ENCODE measurements at places on chromosomes 11 and 22. TPM values are rescaled to one million over a fixed set of nuclear protein-coding genes. Genes with fewer than 3 reads are reported as not detected.
A peak's percentile ranks its signal among the peaks of the same experiment; 100 is the strongest.

DNA sequence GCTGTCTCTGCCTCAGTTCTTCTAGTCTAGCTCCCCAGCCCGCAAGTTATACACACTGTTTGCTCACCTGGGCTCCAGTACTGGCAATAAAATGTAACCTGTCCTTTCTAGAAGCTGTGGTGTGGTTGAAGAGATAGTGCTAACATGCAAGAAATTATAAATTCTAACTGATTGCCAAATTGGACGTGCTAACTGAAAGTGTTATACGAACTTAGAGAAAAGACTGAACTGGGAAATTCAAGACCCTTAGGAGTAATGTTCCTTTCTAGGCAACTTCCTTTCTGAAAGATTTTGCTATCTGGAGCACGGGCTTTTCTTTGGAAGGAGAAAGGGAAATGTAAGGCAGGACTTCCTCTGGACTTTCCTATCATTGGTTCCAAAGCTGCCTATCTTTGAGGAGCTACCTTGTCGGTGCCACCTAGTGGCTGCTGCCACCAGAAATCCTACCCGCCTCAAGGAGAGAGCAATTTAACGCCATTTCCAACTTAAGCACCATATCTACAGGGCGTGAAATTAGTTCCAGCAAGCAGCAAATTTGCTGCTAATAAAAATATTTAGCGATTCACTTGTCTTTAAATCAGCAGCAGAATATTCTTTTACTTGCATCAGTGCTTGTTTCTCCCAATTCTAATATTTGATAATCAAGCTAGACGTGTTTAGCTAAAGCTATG is 12.7 kb upstream of the TMEM218 start:
- DNase-seq = peak; percentile 79
- H3K4me3 ChIP-seq = no peak overlapping the region
- H3K36me3 ChIP-seq = no peaks in the 10 kb centered on the region
- no peaks in the 10 kb centered on the region for H3K4me1 ChIP-seq
- no peaks in the 10 kb centered on the region for H3K27me3 ChIP-seq

- no peak overlapping the region for H3K27ac ChIP-seq
- no peak overlapping the region for H3K4me3 ChIP-seq
- peaks cover 8% of the 10 kb centered on the region for H3K4me1 ChIP-seq
- DNase-seq = peak; percentile 89
- H3K27me3 ChIP-seq = no peaks in the 10 kb centered on the region
- H3K36me3 ChIP-seq = 0 out of 2 replicates have a peak, but pooled peaks cover 5% of the 10 kb centered on the region
These were observed 97.3 kb upstream of the AKIP1 start for GRCh38 chr11:8813658-8814057.

DNA sequence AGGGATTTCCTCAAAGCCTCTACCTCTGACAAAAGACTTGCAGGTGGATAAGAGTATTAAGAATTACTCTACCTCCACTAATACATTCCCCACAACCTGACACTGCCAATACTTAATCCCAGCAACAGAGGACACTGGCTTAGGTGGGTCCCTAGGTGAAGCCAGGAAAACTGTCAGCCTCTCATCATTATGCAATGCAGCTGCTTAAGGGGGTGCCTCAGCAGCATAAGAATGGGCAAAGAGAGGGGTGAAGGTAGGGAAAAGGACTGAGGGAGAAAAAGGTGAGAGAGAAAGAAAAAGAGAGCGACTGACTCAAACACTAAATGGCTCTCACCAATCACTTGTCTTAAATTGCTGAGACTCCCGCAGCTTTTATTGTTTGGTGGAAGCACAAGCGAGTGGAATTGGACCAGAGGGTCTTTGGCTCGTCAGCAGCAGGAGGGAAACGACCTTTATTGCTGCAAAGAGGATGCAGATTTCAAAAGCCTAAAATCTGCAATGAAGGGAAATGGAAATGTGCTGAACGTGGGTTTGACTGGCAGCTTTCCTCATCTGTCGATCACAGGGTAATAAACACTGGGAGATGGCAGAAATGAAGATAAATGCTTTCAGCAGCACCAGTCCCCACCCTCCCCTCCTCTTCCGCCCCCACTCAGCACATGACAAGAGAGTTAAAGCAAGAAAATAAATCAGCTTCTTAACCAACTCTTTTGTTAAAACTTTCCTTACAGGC is 64.9 kb upstream of the CHRM4 start:
- no peak overlapping the region for H3K4me3 ChIP-seq
- no peaks in the 10 kb centered on the region for H3K27me3 ChIP-seq
- H3K27ac ChIP-seq = no peak overlapping the region
- peaks cover 9% of the 10 kb centered on the region for H3K4me1 ChIP-seq
- DNase-seq = no peak

GRCh38 chr11:90326647-90327046 is 103.8 kb upstream of the CHORDC1 start:
- H3K36me3 ChIP-seq = no peaks in the 10 kb centered on the region
- no peaks in the 10 kb centered on the region for H3K27me3 ChIP-seq
- H3K27ac ChIP-seq = no peak overlapping the region
- no peak for DNase-seq

DNA sequence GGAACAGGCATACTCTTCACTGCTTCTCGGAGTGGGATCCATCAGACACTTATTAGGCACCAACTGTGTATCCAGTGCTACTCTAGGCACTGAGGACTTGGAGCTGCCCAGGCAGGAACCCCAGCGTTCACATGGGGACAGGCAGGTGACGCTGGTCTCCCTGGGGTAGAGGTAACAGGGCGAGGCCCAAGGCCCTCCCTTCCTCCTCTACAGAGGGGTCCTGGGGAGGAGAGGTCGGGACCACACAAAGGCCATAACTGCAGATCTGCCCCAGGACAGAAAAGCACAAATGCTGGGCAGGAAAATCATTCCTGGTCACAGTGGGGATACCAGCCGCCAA is 262.2 kb downstream of the BRD1 start:
- no peaks in the 10 kb centered on the region for H3K36me3 ChIP-seq
- no peak overlapping the region for H3K27ac ChIP-seq
- H3K4me1 ChIP-seq = no peaks in the 10 kb centered on the region
- DNase-seq = peak; percentile 3
- no peaks in the 10 kb centered on the region for H3K27me3 ChIP-seq
- no peak overlapping the region for H3K4me3 ChIP-seq

GRCh38 chr11:46210133-46210636 is 67.3 kb upstream of the CREB3L1 start:
- no peak for DNase-seq
- no peaks in the 10 kb centered on the region for H3K4me1 ChIP-seq
- no peaks in the 10 kb centered on the region for H3K27me3 ChIP-seq
- H3K27ac ChIP-seq = no peak overlapping the region
- no peak overlapping the region for H3K4me3 ChIP-seq

- peak; percentile 12 for DNase-seq
- no peaks in the 10 kb centered on the region for H3K36me3 ChIP-seq
- H3K27me3 ChIP-seq = no peaks in the 10 kb centered on the region
- H3K4me3 ChIP-seq = no peak overlapping the region
- peaks cover 13% of the 10 kb centered on the region for H3K4me1 ChIP-seq
These were observed 48.7 kb downstream of the IGLL1 start for GRCh38 chr22:23531283-23531956.

DNA sequence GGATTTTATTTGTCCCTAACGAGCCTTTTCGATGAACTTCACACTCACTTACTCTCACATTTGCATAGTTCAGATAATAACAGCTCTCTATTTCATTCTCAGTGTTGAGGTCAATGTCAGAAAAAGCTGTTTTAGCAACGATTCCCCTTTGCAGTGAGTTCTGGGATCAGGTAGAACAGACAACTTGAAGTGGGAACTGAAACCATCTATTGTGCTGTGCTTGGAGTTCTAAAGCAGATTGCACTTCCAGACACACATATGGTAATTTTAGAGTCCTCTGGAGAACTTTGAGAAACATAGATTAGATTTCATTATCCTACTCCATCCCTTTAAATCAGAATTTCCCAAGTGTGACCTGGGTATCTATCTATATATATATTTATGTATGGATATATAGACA is 124.6 kb upstream of the BLID start:
- no peaks in the 10 kb centered on the region for H3K27me3 ChIP-seq
- no peaks in the 10 kb centered on the region for H3K36me3 ChIP-seq
- DNase-seq = no peak
- no peaks in the 10 kb centered on the region for H3K4me1 ChIP-seq

TBX10 gene
- total RNA-seq = not detected

IFTAP gene
- 22.4 TPM for total RNA-seq
